CD4-positive, alpha-beta T cell treated with Interleukin-10 for 1 hour (primary cell): ENCODE measurements at places on chromosomes 16 and 17.

DNA sequence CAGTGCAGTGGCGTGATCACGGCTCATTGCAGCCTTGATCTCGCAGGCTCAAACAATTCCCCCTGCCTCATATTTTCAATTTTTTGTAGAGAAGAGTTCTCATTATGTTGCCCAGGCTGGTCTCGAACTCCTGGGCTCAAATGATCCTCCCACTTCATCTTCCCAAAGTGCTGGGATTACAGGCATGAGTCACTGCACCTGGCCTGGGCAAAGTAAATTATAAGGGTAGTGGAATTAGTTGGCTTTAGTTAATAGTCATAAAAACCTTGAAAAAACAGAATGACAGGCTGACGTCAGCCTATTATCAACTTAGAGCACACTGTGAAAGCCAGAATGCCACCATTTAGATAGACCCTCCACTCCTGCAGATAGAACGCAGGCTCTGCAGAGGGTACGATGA lies 43.5 kb upstream of the B4GALNT2 start:
- no peak for DNase-seq

DNA sequence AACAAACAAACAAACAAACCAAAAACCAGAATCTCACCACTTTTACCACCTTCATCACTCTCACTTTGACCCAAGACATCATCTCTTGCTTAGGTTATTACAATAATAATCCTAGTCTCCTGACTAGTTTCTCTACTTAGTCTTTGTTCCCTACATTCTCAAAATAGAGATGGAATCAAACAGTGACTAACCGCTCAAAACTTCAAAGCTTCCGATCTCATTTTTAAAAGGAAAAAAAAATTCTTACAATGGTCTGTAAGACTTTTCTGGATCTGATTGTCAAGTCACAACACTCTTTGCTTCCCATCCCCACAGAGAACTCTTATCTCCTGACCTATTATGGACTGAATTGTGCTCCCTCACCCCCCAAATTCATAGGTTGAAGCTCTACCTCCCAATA lies 60.9 kb downstream of the SPAG9 start:
- no peak for DNase-seq

GRCh38 chr16:2713523-2713922 lies 6.5 kb downstream of the PRSS27 start:
- DNase-seq, result no peak

DNA sequence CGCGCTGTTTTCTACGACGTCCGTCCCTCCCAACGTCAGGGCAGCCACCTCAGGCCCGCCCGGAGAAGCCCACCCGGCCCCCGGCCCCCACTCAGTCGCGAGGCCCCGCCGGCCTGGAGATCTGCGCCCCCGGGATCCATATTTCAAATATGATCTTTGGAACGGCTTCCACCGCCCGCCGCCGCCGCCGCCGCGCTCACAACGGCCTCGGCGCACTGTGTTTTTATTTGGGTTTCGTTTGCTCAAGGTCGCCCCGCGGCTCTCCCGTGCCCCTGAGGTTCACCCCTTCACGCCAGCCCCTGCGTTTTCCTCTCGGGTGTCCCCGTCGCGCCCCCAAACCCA lies 4.2 kb upstream of the CBX4 start:
- peak; percentile 26 for DNase-seq

DNA sequence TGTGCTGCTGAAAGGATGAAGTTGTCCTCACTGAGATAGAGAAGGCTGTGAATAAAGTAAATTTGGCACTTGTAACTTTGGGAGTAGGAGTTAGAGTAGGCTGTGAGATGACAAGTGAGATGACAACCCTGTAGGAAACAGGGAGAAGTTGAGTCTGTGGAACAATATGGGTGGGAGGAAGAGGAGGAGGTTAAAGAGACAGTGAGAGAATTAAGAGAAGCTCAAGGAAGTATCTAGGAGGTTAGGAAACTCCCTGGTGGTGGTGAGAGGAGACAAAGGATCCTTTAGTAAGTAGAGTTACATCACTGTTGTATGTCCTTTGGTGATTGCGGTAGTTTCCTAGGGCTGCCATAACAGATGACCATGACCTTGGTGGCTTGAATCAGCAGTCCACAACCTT lies 10.7 kb upstream of the HSD17B2 start:
- no peak for DNase-seq

DNA sequence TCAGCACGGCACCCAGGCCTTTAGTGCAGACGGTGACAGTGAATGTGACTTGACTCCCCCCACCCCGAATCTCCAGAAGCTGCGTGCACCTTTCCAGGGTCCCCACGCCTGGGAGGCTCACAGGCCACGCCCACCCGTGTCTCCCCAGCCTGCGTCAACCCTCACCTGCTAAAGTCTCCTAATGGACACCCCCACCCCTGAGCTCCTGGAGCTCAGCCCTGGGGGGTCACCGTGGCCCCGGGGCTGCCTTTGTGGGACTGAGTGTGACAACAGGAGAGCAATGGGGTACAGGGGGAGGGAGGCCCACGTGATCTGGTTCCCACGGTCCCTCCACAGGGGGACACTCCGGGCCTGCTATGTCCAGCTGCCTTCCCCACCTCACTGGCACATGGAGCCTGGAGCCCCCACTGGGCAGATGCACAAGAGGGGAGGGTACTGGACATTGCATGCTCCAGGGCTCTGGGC lies 7.4 kb upstream of the FASN start:
- DNase-seq, result no peak

DNA sequence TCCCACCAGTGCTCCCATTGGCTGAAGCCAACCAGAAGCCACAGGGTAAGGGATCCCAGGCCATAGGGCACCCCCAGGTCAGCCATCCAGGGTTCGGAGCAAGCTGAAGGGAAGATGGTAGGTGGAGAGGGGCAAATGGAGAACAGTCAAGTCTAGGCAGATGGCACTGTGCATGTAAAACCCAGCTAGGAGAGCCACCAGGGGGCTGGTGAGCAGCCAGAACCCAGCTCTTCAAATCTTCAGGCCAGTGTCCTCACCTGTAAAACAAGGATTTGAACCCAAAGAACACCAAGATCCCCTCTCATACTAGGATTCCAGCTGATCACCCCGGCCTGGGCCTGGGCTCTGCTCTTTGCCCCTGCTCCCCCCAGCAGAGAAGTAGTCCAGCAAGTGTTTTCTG lies 43.5 kb downstream of the GINS3 start:
- no peak for DNase-seq

DNA sequence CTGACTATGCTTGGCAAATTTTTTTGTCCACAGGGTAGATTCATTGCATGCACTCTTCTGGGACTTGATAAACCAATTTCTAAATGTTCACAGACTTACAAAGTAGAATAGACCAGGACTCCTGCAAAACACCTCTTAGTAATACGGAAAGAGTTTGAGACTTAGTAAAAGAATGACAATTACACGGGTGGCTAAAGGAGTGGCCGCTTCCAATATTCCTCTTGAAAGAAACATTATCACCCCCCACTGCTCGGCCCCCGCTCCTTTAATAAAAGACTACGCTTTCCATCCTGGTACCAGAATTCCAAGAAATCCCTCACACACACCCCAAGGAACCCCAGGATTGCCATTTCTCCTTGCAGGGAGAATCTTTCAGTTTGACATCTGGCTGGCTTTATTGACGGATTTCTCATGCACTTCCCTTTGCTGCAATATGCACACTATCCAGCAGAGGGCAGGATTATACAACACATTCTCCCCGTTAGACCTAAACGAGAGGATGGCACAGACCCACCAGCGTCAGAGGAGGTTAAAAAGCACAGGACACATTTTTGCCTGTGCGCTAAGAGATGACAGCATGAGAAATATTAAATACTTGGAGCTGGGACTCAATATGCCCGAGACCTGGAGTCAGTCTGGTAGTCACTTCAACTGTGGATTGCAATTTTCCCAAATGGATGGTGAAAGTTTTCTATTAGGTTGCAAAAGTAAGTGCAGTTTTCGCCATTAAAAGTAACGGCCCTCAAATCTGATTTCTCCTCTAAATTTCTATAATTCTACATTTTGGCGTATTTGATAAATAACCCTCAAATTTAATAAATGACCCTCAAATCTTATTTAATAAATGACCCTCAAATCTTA lies 46.6 kb upstream of the NUDT7 start:
- peak; percentile 67 for DNase-seq

DNA sequence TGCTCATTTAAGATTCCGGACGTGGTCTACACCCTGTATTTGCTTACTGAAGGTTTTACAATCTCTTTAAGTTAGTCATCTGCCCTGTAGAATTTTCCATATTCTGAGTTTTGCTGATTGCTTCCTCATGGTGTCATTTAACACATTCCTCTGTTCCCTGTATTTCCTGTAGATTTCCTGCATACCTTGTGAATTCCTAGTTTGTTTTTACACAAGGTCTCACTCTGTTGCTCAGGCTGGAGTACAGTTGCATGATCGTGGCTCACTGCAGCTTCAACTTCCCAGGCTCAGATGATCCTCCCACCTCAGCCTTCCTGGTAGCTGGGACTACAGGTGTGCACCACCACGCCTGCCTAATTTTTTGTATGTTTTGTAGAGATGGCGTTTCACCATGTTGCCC lies 66.8 kb downstream of the CMIP start:
- DNase-seq, result no peak

DNA sequence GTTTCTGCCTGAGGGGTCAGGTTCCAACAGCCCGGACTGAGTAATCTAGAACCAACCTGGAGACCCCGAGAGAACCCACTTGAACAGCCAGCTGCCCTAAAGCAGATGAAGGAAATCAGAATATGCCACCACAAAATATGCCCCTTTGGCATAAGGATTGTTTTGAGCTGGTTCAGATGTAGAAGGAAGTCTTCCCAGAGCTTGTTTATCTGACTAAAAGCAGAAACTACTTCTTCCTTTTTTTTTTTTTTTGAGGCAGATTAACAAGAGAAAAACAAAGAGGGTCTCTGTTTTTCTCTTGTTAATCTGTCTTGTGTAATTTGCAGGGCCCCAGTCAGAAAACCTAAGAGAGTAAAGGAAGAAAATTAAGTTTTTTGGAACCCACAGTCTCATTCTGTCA lies 53.0 kb downstream of the PECAM1 start:
- DNase-seq, result no peak

- no peak for DNase-seq
Observed at GRCh38 chr16:57516176-57516725, 20.1 kb downstream of the CCDC102A start.

GRCh38 chr16:27839419-27839818 lies 224.1 kb downstream of the GSG1L start:
- DNase-seq, result no peak

- peak; percentile 40 for DNase-seq
Observed at GRCh38 chr16:30934827-30935557, 11.6 kb downstream of the FBXL19 start.

- DNase-seq, result no peak
Observed at GRCh38 chr17:71828182-71828596, 292.6 kb upstream of the SOX9 start.

- no peak for DNase-seq
Observed at GRCh38 chr16:24101431-24101830, 154.7 kb upstream of the CACNG3 start.

DNA sequence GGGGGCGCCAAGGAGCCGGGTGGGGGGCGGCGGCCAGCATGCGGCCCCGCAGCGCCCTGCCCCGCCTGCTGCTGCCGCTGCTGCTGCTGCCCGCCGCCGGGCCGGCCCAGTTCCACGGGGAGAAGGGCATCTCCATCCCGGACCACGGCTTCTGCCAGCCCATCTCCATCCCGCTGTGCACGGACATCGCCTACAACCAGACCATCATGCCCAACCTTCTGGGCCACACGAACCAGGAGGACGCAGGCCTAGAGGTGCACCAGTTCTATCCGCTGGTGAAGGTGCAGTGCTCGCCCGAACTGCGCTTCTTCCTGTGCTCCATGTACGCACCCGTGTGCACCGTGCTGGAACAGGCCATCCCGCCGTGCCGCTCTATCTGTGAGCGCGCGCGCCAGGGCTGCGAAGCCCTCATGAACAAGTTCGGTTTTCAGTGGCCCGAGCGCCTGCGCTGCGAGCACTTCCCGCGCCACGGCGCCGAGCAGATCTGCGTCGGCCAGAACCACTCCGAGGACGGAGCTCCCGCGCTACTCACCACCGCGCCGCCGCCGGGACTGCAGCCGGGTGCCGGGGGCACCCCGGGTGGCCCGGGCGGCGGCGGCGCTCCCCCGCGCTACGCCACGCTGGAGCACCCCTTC lies 484 bp downstream of the FZD2 start:
- DNase-seq, result peak; percentile 9

GRCh38 chr17:51746421-51746820 lies 412.1 kb downstream of the CA10 start:
- DNase-seq, result no peak

GRCh38 chr16:10552998-10553491 lies 27.4 kb downstream of the EMP2 start:
- peak; percentile 66 for DNase-seq

- no peak for DNase-seq
Observed at GRCh38 chr17:48973806-48974205, 5.4 kb upstream of the GIP start.

DNA sequence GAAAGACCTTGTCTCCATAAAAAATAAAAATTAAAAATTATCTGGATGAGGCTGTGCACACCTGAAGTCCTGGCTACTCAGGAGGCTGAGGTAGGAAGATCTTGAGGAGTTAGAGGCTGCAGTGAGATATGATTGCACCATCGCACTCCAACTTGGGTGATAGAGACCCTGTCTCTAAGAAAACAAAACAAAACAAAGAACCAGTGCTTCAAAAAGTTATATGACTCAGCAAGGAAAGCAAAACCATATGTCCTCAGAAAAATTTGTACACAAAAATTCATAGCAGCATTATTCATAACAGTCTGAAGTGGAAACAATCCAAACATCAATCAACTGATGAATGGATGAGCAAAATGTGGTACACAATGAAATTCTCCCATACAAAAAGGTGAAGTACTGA lies 48.9 kb downstream of the SLFN5 start:
- no peak for DNase-seq

GRCh38 chr17:82684228-82684841 lies 14.2 kb downstream of the RAB40B start:
- no peak for DNase-seq

DNA sequence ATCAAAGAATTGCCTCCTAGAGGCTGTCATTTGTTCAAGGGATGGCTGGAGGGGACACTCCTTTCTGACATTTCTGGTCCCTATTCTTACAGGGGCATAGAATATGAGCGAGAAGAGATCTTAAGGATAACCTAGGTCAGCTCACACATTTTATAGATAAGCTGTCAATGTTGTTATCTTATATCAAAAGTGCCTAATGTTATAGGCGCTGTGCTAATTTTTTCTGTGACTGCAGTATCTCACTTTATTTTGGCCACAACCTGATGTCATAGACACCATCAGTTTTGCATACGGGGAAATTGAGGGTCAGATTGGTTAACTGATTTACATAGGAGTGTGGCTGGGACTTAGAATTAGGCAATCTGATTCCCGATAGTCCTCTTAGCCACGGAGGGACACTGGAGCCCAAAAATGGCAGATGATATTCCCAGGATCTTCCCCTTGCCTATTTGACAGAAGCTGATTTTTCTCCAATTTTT lies 1.2 kb downstream of the CPD start:
- DNase-seq, result peak; percentile 24

DNA sequence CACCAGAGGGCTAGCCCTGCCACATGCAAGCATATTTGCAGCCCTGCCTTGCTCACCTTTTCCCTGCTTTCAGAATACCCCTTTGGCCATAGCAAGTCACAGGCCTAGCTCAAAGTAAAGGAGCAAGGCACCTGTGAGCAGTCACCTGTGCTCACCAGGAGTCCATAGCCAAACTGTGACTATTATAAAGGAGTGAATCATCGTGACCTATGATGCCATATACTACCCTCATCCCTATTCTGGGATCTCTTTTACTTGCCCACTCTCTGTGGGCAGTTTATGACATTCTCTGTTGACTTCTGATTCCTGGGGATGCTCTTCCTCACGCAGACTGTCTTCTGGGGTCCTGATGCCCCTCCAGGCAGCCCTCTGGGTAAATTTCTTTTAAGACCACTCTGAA lies 200.5 kb upstream of the NLRP1 start:
- DNase-seq, result no peak

GRCh38 chr16:79826732-79827475 lies 226.4 kb upstream of the MAF start:
- no peak for DNase-seq
